ENCODE measurements at places on chromosomes 1 and 21. TPM values are rescaled to one million over a fixed set of nuclear protein-coding genes. Genes with fewer than 3 reads are reported as not detected.

IKBKE gene
- 25.2 TPM for total RNA-seq

DNA sequence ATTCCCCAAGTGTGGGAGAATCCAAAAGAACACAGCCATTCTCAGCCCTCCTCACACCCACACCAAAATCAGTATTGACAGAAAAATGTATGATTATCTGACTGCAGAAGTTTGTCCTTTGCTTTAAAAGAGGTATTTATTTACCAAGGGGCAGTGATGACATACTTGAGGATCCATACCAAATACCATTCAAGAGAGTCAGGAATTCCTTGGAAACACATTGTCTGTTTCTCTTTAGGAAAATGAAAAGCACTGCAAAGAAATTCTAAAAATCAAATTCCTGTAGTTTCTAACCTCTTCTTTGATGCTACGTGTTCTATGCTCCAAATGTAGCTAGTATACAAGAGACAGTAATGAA is 509.6 kb upstream of the CXADR start:
- no peak for DNase-seq

DNA sequence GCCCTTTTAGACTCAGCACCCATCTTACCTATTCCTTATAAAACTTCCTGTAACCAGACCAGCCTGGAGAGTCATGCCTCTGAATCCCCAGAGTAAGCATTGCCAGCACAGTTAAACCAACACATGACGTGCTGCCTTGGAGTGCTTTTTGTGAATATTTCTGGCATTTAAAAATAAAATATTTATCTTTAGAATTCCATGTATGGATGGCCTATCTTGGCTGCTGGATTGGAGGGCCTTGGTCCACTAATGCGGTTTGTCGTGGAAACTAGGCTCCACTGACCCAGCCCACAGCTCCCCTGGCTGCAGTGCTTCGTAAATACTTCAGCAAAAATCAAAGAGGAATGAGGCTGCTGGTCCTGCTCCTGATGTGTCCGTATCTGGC is 17.5 kb downstream of the MTARC1 start:
- DNase-seq = no peak

GRCh38 chr1:156401681-156402081 is 32.7 kb downstream of the RHBG start:
- no peak for DNase-seq

RYR2 gene
- total RNA-seq = not detected

DNA sequence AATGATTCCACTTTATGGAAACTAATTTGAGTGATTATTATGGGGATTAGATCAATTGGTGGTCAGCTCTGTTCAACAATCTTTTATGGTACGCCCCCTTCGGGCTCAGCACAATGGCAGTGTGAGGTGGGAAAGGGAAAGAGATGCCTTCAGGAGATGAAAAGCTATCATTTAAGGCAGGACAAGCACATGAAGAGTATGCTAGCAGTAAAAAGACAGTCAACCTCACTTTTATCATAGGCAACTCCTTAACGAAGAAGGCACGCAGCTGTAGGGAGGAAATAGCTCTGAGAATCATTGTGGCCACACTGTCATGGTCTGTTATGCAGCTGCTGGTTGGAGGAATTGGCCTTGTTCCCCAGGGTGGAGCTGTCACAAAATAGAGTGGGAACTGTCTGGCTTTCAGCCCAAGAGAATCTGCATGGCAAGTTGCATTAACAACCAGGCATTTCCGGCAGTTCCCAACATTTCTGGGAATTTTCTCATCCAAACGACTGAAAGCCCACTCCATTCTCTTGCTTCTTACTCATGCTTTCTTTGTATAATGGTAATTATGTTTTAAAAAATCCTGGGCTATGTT is 54.4 kb upstream of the BCL10 start:
- no peak for DNase-seq

GBP7 gene
- total RNA-seq = 0.17 TPM

SLC25A33 gene
- total RNA-seq = 11.2 TPM

Data from CD8-positive, alpha-beta T cell (primary cell).